Stimulated activated CD4-positive, alpha-beta T cell treated with anti-CD3 and anti-CD28 coated beads, Interleukin-2, amount 100 ng/mL, for 48 hours (primary cell): ENCODE measurements at places on chromosomes 11 and 22.

- DNase-seq = no peak
These were observed 48.5 kb upstream of the A4GALT start for GRCh38 chr22:42769238-42769573.

DNA sequence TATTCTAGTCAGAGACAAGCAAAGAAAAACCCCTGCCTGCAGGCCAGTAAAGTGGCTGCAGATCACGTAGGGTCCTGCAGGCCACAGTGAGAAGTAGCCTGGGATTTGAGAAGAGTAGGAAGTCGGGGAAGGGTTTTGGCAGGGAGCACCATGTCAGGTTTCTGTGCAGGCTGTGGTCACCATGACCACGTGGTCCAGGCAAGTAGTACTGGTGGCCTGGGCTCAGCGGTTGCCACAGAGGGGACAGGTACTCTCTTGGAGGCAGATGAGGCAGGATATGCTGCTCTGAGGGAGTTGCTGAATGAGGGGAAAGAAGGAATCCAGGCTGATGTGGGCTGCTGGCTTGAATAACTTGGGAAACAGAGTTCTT lies 46.5 kb downstream of the PISD start:
- no peak for DNase-seq

DNA sequence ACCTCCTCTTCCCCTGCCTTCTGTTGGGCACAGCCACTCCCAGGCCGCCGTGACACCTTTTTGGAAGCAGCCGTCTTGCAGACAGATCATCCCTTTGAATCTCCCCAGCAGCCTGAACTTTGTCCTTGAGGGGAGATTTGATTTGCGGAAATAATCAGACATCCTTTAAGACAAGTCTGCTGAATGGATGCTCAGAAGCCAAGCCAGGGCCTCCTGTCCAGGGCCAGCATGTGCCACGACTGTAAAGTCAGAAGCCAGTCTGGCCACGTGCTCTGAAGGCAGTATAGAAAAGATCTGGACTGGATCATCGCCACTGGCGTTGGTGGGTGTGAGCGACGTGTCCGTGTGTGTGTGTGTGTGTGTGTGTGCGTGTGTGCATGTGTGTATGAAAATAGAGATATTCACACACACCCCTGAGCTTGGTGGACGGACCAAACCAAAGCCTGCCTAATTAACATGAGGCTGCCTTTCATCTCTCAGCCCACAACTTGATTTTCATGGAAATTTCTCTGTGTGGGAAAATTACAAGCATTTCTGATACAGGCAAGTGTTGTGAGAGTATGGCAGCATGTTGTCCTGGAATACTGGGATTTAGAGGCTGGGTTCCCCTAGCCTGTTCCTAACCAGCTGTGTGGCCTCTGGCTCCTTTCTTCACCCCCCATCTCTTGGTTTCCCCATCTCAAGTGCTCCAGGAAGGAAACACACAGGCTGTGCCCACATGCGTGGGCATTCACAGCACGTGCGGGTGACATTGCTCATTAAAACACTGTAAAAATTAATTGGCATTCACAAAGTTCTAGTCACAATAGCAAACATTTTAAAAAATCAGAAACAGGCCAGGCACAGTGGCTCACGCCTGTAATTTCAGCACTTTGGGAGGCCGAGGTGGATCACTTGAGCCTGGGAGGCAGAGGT lies 61.8 kb upstream of the WNT7B start:
- DNase-seq = no peak

DNA sequence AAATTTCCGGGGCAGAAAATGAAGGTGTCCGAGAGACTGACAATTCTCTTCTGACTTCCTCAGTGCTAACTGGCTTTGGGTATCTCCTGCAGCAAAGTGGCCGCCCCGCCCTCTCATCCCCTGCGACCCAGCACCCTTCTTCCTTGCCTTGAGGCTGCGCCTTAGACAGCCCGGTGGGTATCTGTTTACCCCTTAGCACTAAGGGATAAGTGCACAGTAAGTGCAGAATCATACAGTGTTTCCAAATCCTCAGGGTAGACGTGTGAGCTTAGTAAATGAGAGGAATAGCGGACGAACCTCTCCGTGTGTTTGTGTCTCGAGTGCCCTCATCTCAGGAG lies 368 bp upstream of the CHORDC1 start:
- no peak for DNase-seq

GRCh38 chr11:12253843-12254281 lies 123.5 kb upstream of the PARVA start:
- DNase-seq = no peak

DNA sequence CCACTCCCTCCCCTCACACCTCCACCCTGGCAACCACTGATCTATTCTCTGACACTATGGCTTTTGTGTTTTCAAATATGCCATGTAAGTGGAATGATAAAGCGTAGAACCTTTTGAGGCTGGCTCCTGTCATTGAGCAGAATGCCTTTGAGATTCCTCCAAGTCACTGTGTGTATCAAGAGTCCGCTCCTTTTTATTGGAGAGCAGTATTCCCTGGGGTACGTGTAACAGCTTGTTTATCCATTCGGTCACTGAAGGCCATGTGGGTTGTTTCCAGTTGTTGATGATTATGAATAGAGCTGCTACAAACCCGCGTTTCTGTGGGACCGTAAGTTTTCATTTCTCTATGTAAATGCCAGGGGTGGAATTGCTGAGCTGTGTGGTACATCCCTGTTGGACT lies 10.3 kb downstream of the TP53I11 start:
- no peak for DNase-seq
